ENCODE measurements at places on chromosomes 6 and 20.

GRCh38 chr6:108186226-108186625 is 20.4 kb downstream of the NR2E1 start:
- no peak for DNase-seq

GRCh38 chr6:90293319-90293953 is 3.2 kb downstream of the BACH2 start:
- DNase-seq = no peak

GRCh38 chr6:161373905-161374451 is 100.1 kb upstream of the AGPAT4 start:
- no peak for DNase-seq

GRCh38 chr20:50136822-50137599 is 16.5 kb downstream of the PEDS1 start:
- DNase-seq = no peak

DNA sequence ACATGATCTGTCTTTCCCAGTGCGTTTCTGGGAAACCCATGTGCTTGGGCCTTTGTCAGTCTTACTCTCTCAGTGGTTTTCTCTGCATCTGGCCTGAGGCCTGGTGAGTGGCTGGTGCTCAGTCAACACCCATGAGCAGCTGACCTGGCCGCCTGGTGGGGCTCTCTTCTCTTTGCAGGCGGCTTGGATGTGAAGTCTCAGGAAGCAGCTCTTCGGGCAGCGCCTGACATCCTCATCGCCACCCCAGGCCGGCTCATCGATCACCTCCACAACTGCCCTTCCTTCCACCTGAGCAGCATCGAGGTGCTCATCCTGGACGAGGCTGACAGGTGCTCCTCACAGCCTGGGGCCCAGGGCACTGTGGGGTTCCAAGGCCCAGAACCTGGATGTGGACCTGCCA is 10.8 kb downstream of the DDX27 start:
- no peak for DNase-seq

DNA sequence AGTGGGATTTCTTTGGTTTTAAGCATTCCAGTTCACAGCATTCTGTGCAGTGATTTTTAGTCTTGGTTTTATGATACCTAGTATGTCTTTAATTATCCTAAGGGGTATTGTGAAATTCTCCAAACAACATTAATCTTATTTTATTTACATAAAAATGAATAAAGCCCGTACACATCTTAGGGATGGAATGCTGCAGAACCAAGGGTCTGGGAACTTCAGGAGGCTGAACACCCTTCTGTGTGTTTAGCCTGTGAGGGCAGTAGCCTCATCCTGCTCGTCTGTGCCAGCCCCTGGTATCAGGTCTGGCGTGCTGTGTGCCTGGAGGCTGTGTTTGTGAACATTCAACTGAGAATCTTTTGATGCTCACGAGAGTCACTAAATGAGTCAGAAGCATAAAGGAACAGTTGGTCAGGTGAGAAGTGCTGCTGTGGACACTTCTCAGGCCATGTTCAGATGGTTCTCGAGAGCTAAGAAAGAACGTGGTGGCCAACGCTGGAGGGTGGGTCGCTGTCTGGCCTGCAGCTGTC is 25.2 kb upstream of the C20orf204 start:
- no peak for DNase-seq

DNA sequence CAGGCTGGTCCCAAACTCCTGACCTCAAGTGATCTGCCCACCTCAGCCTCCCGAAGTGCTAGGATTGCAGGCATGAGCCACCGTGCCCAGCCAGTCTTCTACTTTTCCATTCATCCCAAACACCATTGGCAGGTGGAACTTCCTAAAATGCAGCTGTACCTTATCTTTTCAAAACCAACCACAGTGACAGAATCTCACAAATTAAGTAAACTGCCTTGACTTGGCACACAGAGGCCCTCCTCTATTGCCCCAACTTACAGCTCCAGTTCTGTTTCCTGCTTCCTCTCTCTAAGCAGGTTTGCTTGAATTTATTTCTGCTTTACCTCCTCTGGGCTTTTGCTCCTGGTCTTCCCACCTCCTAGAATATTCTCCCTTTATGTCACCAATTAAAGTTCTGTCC is 7.6 kb downstream of the MYB start:
- no peak for DNase-seq

DNA sequence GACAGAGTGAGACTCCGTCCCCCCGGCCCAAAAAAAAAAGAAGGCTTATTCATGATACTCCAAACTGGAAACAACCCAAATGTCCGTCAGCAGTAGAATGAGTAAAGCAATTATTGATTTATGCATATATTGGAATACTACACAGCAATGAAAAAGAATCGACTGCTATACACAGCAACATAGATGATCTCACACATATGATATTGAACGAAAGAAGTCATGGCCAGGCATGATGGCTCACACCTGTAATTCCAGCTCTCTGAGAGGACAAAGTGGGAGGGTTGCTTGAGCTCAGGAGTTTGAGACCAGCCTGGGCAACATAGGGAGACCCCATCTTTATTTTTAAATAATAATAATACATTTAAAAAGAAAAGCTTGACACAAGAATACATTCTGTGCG is 28.5 kb downstream of the BCAS4 start:
- DNase-seq = no peak

- peak; percentile 66 for DNase-seq
Measured at GRCh38 chr6:141326426-141326825, 806.3 kb upstream of the GJE1 start.

DNA sequence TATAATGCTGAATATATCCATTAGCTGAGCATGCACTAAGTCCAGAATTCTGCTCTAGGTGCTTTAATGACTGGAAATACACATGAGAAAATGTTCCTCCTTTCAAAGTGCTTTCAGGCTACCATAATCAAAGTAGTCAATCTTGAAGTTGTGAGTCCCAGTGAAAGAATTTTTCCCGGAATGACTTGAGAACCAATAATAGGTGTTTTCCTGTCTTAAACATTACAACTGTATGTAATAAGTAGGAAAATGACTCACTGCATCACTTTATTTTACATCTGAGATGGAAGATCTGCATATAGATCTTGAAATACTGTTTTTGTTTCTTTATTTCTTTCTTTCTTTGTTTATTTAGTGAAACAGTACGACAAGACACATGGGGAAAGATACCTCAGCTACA is 437.4 kb upstream of the JAG1 start:
- DNase-seq = no peak

DNA sequence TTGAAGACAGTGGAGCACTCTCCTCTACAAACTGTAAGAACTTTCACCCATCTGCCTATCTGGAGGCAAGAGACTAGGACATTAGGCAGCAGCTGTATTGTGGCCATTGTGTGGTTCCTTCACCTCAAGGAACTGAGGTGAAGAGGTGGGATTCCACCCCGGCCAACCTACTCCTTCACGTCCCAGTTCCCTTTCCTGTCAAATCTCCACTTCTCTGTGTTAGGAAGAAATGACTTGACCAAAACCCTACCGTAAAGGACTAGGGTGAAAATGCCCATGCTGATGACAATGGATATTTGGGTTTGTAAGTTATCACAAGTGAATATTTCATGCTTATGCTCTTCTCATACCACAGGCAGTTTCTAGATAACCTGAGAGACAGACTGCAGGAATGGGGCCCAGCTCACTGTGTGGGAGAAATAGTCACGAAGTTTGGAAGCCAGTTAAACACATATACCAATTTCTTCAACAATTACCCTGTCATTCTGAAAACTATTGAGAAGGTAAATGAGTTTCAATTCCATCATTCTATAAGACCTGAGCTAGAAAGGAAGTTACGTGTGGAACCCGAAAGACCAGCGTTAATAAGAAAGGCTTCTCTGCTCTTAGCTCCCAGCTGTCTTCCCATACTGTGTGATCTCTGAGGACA is 86.6 kb downstream of the ECT2L start:
- no peak for DNase-seq

All from RWPE2 (cell line).